Fibroblast of the conjunctiva (primary cell): ENCODE measurements at places on chromosomes 16 and 17.

- no peak for DNase-seq
Measured at GRCh38 chr16:79283578-79283977, 317.0 kb downstream of the MAF start.

GRCh38 chr17:58005031-58005727 is 1.9 kb downstream of the SRSF1 start:
- DNase-seq = no peak

DNA sequence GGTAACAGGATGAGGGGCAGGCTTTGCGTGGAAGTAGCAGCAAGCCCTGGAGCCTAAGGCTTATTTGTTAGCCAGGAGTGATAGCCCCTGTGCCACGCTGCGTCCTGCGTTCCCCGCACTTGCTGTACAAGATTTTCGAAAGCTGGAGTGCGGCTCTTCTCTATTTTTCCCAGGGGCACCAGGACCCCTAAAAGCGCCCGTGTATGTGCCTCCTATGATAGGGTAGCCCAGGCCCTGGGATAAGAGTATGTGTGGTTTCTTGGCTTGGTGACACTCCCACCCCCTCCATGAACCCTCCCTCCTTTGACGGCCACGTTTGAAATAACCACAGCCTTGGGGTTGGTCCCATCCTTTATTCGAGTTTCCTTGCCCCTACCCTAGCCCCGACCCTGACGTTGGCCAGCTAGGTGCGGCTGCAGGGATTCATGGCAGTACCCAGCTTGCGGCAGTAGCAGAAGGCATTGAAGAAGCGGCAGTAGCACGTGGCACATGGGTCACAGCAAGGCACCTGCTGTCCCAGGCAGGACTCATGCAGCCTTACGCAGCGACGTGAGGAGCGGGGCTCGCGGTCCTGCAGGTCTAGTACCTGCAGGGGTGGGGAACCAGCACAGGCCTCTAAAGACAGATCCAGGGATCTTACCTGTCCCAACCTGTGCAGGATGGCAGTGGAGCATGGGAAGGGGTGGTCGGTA is 968 bp downstream of the AGRP start:
- DNase-seq = no peak

GRCh38 chr16:74226338-74226954 is 70.2 kb upstream of the PSMD7 start:
- DNase-seq = peak; percentile 5

DNA sequence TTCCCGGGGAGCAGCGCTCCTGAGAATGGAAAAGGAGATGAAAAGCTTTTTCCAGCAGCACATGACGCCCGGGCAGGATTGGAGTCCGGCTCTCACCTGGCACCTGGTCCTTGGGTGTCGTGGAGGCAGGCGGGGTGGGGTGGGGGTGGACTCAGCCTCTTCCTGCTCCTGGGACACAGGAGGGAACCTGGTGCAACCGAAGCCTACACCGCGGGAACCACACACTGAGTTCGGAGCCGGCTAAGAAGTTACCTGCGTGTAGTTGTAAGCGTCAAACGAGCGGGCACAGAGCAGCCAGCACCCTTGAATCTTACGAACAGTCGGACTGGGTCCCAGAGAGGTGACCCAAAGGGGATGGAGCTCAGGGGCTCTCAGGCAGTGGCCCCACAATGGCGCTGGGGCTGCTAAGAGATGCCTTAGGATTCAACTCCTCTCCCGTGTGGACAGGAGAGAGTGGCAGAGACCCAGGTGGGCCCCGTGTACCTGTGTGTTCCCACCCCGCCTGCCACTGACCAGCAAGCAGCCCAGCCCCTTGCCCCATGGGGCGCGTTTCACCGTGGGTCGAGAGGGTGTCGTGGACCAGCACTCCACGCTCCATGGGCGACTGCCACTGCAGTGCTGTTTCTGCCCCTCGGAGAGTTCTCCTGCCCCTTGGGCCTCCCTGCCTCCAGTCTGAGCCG is 105.8 kb upstream of the METRNL start:
- DNase-seq = no peak
